Pulmonary artery endothelial cell (primary cell): ENCODE measurements at places on chromosomes 12 and 14. TPM values are rescaled to one million over a fixed set of nuclear protein-coding genes. Genes with fewer than 3 reads are reported as not detected.

GRCh38 chr14:47262801-47263200 lies 412.6 kb downstream of the MDGA2 start:
- no peak for DNase-seq

DNA sequence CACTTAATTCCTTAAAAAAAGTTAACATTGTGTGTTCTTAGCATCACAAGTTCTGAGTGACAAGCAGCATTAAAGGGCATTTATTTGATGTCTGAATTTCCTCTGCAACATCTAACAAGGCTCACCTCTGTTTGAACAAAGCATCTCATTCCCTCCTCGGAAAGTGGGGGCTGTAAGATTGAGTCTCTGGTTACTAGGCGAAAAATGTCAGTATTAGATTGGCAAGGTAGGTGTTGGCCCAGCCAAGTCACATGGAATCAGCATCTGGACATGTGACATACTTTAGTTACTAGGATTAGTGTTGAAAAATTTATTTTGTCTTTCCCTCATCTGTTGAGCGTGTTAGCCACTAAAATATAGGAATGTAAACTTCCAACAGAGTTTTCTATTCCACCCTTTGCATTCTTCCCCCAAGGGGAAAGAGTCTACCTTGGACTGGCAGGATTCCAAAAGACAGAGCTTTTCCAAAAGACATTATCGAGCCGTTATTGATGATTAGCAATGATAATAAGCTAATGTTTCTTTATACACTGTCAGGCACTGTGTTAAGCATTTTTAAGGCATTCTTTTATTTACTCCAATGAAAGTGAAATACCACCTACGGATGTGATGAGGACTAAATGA lies 194.9 kb upstream of the BTG1 start:
- DNase-seq: no peak

The ACSS3 gene
- 0.07 TPM in 1 of 2 replicates, not detected in the other for total RNA-seq

The ABHD4 gene
- total RNA-seq: 6.7 and 12.1 TPM in 2 replicates
